ENCODE measurements at places on chromosomes 12 and 14.
A peak's percentile ranks its signal among the peaks of the same experiment; 100 is the strongest.

GRCh38 chr14:32073537-32074189, 3.4 kb upstream of the ARHGAP5 start:
- DNase-seq, result peak; percentile 44

DNA sequence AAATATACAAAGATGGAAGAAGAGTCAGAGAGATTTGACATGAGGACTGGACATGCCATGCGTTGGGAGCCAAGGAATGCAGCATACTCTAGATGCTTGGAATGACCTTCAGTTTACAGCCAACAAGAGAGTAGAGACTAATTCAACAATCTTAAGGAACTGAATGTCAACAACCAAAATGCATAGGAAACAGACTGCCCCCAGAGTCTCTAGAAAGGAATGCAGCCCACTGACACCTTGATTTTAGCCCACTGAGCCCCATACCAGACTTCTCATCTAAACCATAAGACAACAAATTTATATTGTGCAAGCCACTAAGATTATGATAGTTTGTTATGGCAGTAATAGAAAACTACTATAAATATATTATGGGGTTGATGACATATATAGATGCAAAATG, 611.2 kb downstream of the RPS29 start:
- DNase-seq, result no peak

GRCh38 chr12:100158535-100158934, 15.9 kb upstream of the BLTP3B start:
- no peak for DNase-seq

DNA sequence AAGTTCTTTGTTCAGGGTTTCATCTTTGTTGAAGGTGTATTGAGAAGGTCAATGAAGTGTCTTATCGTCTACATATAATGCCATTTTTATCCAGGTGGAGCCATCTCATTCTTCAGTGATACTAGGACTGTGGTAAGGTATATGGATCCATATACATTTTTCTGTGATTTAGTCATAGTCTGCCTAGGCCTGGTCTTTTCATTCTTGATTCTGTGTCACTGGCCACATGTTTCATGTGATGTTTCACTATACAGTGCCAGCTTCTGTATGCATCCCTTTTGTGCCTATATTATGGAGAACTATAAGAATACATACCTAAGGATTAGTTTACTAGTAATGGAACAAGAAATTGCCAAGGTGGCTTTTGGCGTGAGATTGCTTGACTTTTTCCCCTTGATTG, 40.5 kb downstream of the VEZT start:
- no peak for DNase-seq

GRCh38 chr12:2449586-2449985, 345.2 kb upstream of the FKBP4 start:
- DNase-seq, result no peak

DNA sequence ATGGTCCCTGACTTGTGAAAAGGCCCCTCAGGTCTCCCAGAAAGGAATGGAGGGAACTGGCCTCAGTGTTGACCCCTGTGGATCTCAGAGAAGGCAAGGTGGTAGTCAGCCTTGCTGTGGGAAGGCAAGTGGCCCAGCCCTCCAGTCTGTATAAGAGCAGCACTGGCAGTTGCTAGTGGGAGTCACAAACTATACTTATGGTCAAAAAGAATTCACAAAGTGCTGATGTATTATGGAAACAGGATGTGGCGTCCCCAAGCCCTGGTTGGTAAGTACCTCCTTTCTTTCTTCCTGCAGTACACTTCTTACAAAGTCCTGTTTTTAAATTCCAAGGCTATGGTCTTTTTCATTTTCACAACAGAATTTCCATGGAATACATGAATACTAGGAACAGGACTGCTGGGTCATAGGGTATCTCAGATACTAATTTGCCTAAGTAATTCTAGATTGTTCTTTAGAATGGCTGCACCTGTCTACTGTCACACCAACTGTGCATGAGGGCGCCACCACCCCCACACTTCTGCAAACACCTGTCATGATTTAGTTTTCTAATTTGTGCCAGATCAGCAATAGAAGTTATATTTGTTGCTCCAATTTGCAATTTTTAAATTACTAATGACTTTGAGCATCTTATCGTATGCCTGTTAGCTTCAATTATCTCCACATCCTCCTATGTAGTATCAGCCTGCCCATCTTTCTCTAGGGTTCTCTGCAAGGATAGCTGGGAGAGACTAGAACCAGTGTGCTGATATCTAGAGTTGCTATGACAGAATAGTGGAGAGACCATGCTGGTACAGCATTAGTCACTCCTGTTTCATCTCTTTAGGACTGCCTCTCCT, 40.7 kb upstream of the TMEM263 start:
- DNase-seq, result no peak

GRCh38 chr14:104290058-104290667, 151.8 kb downstream of the KIF26A start:
- DNase-seq, result no peak

DNA sequence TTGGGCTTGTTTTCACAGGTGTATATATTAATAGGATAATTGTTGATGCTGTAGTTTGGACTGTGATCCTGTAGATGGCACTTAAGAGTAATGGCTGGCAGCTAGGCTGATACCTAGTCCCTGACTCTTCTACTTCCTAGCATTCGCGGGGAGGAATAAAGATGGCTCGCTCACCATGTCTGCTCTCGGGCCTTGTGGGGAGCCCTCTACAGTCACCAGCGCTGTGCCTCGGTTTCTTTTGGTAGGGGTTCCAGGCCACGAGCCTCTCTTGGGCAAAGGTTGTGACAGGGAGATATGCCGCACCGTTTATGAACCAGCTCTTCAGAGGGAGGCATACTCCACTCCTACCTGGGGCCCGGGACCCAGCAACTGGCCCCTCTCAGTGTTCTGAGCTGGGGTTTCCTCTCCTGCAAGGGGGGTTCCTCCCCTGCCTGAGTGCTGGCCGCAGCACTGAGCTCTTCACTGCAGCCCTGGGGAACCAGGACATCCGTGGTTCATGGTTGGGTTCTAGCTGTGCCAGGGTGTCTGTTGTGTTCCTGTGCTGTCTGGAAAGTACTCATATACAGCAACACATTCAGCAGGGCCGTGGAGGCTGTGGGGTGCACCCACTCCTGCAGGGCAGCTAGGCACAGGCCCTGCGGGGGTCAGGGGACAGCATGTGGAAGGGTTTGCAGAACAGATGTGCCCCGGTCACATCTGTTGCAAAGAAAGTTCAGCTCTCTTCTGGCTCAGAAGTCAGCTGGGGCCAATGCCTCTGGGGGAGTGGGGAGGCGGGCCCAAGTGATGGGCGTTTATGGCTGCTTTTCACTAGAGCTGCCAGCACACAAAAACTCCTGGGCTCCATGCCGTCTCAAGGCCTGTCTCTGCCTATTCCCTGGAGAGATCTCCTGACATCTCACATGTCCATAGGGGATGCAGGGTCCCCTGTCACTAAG, 147.9 kb downstream of the PPFIA2 start:
- no peak for DNase-seq

- no peak for DNase-seq
These were observed 83.2 kb downstream of the ITPK1 start for GRCh38 chr14:93032421-93032936.

DNA sequence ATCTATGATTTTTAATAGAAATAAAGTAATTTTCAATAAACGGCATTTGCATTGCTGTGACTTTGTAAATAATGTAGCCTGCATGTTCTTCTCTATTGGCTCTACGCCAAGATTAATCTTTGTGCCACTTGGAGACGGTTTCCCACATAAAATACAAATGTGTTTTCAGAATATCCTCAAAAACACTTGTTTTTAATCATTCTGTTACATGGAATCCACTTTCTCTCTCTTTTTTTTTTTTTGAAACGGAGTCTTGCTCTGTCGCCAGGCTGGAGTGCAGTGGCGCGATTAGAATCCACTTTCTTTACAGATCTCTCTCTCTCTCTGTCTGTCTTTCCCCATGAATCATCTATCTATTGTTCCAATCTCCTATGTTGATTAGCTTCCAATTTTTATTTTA, 22.8 kb upstream of the SSPN start:
- DNase-seq, result no peak

GRCh38 chr12:58288190-58288589, 346.8 kb downstream of the ATP23 start:
- DNase-seq, result no peak

- no peak for DNase-seq
These were observed 141.9 kb upstream of the C14orf180 start for GRCh38 chr14:104437703-104438102.

GRCh38 chr12:75599061-75599460, 87.7 kb upstream of the KRR1 start:
- DNase-seq, result no peak

DNA sequence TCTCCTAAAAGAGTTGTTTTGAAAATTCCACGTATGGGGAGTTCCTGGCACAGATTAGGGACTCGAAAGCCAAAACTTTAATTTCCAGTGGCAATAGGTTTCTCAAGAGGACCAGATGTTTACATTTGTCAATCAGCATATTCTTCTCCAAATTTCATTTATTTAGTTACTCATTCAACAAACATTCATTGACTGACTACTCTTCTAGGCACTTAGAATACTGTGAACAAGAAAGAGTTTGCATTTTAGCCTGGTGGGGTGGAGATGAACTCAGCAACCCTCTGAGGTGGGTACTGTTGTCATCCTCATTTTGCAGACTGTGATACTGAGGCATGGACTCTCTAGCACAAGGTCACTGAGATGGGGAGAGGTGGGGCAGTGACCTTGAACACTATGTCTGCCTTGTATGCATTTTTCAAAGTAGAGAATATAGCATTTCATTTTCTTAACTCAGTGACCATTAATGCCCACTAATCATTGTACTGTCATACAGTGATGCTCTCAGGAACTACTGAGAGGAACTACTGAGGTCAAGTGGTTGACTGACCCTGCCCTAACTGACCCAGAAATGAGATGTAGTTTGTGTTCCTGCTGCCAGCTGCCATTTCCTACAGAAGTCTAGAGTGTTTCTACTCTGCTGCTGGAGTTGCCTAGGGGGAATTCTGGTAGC, 2.2 kb downstream of the L3HYPDH start:
- DNase-seq, result no peak

DNA sequence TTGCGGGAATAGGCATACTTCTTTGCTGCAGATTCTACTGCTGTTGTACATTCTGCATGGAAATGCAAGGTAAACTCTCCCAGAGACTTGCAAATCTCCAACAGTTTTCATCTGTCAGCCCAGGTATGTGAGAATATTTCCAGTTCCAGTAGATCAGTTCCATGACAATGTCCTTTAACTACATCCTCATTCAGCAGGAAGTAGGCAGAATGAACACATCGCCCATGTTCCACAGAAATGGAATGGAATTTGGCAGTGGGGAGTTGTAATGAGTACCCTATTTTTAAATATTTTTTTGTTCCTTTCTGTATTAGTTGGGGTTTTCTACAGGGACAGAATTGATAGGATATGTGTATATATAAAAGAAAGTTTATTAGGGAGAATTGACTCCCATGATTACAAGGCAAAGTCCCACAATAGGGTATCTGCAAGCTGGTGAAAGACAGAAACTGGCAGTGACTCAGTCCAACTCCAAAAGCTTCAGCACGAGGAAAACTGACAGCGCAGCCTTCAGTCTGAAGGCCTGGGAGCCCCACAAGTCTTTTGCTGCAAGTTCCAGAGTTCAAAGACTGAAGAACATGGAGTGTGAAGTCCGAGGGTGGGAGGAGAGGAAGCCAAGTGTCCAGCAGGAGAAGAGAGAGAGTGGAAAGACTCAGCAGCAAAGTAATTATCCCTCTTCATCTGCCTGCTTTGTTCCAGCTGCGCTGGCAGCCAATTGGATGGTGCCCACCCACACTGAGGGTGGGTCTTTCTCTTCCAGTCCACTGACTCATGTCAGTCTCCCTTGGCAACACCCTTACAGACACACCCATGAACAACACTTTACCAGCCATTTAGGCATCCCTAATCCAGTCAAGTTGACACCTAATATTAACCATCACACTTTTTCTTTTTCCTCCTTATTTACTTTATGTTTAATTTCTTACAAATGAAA, 110.4 kb upstream of the SCAF11 start:
- DNase-seq, result no peak

GRCh38 chr14:53951627-53952303, 4.9 kb downstream of the BMP4 start:
- no peak for DNase-seq

DNA sequence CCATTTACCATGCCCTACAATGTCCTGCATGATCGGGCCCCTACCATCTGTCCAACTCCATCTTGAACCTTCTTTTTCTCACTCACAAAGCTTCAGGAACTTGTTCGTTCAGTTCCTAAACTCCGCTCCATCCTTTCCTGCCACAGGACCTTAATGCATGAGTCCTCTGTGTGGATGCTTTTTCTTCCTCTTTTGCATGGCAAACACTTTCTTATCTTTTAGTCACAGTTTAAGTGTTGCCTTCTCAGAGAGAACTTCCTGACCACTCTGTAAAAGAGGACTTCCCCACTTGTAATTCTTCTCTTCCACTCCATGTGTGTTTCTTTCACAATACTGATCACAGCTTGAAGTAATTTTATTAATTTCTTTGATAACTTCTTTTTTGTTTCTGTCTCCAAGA, 54.4 kb upstream of the ETV6 start:
- DNase-seq, result no peak

DNA sequence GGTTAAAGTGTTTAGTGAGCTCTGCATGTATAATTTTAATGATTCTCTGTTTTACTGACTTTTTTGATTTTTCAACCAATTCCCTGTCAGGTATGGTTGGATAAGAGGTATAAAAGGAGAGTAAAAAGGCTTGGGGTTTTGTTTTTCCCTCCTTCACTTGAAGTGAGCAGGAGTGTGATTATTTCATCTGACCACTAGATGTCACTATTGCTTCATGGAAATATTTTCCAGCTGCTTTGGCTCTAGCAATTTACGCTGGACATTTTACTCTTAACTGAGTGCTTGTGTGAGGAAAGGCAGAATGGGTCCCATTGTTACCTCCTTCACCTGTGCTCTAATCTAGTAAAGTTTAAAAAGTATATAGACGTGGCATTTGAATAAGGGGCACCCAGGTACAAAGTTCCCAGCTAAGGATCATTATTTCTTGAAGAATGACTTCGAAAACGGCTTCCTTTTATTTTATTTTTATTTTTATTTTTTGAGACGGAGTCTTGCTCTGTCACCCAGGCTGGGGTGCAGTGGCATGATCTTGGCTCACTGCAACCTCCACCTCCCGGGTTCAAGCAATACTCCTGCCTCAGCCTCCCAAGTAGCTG, 66.5 kb downstream of the TBC1D30 start:
- peak; percentile 40 for DNase-seq

DNA sequence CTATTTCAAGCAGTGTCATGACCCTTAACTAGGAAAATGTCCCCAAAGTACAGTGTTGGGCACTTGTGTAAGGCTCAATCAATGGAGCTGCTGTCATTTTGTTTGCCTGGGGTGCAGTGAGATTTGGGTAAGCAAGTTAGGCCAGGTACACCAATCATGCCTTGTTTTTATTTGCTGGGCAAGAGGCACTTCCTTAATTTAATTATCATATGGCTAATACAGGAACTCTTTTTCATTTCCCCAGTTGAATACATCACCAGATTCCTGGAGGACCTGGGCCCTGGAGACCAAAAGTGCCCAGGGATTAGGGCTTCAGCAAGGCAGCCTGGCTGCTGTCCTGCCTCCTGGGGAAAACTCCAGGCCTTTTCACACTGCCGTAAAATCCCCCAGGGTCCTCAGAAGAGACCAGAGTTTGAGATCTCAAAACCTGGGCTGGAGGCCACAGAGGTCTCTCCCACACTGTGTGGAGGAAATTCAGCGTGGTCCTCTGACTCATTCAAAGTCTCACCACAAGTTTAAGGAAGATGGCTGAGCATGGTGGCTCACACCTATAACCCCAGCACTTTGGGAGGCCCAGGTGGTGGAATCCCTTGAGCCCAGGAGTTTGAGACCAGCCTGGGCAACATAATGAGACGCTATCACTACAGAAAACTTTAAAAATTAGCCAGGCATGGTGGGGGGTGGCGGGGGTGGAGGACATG, 28.4 kb upstream of the FOXN3 start:
- no peak for DNase-seq
